ENCODE measurements at places on chromosomes 1 and 21.

DNA sequence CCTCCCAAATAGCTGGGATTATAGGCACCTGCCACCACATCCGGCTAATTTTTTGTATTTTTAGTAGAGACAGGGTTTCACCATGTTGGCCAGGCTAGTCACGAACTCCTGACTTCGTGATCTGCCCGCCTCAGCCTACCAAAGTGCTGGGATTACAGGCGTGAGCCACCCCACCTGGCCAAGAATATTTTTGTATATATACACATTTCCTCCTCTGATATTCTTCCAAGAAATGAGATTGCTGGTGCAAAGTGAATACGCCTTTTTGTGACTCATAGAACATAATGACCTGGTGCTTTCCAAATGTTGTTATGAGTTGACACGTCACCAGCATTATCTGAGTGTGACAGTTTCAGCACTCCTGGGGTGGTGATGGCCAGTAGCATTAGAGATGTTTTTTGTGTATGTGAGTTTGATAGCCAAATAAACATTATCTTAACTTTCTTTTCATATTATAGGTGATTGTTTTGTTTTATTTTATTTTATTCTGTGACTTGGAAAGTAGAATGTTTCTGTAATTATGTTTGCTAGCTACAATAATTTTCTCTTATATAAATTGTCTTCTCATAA, 54.9 kb downstream of the KCNK1 start:
- DNase-seq: no peak

DNA sequence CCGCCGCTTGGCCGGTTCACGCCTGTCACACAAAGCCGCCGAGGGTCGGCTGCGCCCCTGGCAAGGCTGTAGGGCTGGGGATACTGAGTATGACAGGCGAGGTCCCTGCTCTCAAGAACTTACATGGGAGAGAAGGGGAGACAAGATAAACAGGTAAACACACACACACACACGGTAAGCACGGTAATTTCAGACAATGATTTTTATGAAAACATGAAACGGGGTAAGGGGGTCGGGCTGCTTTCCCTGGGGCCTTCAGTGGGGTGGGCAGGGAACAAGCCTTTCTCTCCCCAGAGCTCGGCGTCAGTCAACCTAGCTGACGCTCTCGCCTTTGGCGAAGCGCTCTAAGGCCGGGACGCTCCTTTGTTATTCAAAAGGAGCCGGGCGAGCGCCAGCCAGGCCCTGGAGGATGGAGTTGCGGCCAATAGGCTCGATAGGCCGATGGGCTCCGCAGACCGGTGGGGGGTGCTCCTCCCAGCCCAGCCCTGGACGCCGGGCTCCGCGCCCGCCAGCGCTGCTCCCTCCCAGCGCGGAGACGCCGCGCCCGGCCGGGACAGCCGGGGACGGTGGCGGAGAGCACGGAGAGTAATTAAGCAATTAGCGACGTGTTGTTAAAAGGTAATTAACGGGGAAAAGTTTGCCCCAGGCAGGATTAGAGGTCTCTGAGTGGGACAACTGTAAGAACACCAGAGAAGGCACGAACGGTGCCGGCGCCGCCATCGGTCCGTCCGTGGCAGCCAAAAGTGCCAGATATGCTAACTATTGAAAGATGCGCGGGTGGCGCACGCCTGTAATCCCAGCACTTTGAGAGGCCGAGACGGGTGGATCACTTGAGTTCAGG, 950 bp upstream of the INKA2 start:
- no peak for DNase-seq

DNA sequence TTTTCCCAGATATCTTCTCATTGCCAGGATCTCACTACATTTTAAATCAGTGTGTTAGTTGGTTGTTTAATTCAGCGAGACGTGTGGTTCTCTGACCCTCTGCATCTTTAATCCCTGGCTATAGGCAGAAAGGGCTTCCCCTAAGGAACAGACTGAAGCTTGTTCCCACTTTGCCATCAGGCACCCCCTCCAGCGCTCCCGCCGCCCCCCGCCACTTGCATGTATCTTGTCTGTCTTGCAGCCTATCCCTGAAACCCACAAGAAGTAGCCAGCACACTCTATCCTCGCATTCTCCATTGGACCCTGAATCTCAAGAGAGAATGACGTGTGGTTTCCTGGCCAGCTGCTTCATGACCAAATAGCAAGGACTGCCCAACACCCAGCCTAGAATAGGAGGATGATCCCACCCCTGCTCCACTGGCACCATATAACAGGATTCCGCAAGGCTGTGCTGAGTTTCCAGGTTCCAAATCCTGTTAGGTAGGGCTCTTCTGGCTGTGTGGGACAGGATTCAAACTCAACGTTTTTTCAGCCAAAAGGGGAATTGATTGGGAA, 7.8 kb downstream of the CLDN19 start:
- DNase-seq: no peak

GRCh38 chr1:7329868-7330615, 441.1 kb upstream of the VAMP3 start:
- no peak for DNase-seq

DNA sequence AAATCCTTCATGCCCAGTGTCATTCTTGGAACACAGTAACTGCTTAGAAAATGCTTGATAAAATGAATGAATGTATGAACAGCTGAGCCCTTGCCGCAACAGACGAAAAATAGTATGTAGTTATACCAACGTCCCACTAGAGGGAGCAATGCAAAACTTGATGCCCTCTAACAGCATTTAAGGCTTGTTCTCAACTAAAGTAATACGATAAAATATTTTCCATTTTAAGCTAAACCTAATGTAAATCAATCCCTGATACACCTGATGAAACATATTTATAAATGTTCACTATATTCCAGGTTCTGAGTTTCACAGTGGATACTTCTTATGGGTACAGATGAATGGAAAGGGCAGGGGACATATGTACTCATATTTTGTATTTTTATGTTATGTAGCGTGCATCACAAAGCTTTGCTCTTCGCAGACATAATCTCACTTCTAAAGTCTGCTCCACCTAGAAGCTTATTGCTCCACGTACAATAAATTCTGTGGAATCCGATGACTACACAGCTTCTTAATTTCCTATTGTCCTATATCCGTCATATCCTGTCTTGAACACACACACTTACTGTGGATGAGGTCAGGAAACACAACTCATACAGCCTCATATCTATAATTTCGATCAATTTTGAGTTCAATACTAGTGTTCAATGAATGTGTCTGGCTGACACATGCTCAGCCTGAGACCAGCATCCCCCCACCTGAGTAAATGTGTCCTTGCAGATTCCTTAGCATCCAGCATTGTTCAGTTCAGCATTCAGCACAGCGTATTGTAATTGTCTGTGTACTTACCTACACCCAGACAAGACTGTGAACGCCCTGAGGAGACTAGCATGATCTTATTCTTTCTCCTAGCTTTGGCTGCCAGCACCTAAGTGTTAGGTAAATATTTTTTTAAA, 4.4 kb upstream of the UTP25 start:
- DNase-seq: no peak

DNA sequence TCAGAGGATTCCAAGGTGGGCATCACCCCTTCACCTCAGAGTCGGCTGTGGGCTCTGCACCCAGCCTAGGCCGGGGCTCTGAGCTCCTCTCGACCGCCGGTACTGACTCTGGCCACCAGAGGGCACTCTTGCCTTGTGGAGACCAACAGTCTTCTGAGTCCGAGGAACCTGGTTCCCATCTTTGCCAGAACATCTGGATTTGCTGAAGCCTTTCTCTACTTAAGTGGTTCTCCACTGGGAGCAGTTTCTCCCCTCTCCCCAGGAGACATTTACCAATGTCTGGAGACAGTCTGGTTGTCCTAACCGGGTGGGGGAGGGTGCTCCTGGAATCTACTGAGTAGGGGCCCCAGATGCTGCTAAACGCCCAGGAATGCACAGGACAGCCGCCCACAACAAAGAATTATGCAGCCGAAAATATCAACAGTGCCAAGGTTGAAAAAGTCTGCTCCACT, 9.4 kb downstream of the ETV3L start:
- peak; percentile 78 for DNase-seq

- peak; percentile 79 for DNase-seq
Observed at GRCh38 chr1:27959792-27960603, at the start of gene XKR8. XKR8 (plus strand) TSS chr1:27959973; CDS start chr1:27960070, 97 bp downstream.

GRCh38 chr21:40562242-40563002, 284.5 kb downstream of the DSCAM start:
- no peak for DNase-seq

GRCh38 chr1:76247261-76247852, 172.8 kb downstream of the ST6GALNAC3 start:
- DNase-seq: no peak

- no peak for DNase-seq
Observed at GRCh38 chr1:65264197-65264929, 45.0 kb upstream of the DNAJC6 start.

DNA sequence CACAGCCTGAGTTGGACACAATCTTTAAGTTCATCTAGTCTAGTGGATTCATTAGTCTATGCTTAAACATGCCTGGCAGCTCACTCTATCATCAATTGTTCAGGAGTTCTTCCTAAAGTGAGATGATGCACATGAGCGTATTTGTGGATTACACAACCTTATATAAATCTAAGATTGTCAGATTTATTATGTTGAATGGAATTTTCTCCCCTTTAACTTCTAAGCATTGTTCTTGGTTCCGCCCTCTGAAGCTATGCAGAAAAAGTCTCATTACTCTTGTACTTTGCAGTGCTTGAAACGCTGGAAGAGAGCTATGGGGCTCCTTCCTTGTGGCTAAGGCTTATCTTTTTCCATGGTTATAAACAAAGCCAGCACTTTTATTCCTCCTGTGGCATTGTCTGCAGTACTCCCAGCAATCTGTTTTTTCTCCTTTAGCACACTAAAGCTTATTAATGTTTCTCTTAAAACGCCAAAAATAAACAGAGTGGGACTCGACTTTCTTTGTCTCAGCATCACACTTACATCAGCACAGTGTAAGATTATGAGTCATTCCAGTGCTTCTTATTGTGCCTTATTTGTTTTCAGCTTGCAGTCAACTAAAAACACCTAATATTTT, 316.8 kb upstream of the CAMK1G start:
- no peak for DNase-seq

GRCh38 chr1:60891281-60891680, 191.1 kb upstream of the NFIA start:
- no peak for DNase-seq

- no peak for DNase-seq
Observed at GRCh38 chr1:223062177-223062576, 80.9 kb downstream of the TLR5 start.

- DNase-seq: no peak
Observed at GRCh38 chr1:219659005-219659600, 46.2 kb upstream of the ZC3H11B start.

Measured in stimulated activated CD4-positive, alpha-beta T cell treated with anti-CD3 and anti-CD28 coated beads, Interleukin-2, amount 100 ng/mL, for 4 hours (primary cell).